ENCODE measurements at places on chromosomes 3 and 15.
A peak's percentile ranks its signal among the peaks of the same experiment; 100 is the strongest.

- no peak for DNase-seq
Observed at GRCh38 chr15:69524296-69524695, 71.7 kb downstream of the RPLP1 start.

- DNase-seq: peak; percentile 89
Observed at GRCh38 chr3:46127503-46127902, 80.6 kb downstream of the CCR1 start.

- DNase-seq: peak; percentile 95
Observed at GRCh38 chr15:41827880-41828806, at the start of gene JMJD7. Gene JMJD7, plus strand, starts transcription at chr15:41828092. Its CDS starts 33 bp downstream, at chr15:41828125.

- DNase-seq: no peak
Observed at GRCh38 chr3:112459750-112460149, 39.5 kb downstream of the BTLA start.

DNA sequence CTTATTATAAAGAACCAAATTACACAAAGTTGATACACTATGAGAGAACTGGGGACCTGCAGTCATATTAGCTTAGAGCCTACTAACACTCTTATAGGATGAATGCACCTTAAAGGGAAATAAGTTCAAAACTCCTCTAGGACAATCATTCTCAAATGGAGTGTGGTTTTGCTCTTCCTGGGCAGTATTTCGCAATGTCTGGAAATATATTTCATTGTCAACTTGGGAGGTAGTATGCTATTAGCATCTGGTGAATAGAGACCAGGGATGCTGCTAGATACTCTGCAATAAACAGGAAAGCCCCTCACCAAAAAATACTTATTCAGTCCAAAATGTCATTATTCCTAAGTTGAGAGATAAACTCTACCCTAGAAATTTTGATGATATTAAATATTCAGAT lies 451.4 kb upstream of the ARPP21 start:
- no peak for DNase-seq

DNA sequence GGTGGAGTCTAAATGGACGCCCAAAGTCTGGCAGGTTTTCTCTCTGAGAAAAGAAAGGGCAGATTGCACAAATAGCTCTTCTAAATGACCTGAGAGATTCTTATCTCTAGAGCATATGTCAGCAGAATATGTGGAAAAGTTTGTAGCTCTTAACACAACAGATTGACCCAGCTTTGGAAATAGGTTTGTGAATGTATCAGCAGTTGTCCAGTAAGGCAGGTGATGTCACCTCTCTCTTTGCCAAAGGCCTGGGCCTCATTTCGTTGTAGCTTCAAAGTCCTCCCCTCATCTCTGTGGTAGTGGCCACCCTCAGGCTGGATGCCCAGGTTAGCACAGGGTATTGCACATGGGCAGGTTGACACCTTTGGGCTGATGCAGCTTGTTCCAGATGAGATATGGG lies 36.0 kb downstream of the PDIA5 start:
- no peak for DNase-seq

- DNase-seq: no peak
Observed at GRCh38 chr3:52026041-52026440, 30.3 kb downstream of the DUSP7 start.

DNA sequence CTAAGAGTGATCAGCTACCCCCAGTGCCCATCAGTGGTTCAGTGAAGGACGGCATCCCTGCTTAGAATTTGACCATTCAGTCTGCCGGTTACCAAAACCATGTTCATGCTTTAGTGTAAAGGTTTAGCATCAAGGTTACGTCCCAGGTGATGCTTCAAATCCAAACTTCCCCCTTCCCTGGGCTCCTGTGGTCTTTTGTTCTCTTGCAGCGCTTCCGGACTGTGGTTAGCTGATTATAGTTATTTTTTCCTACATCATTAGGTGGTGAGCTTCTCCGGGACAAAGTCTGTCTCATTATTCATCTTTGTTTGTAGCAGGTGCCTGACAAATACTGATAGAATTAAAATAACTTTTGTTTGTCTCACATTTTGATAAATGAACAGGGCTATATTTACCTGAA lies 28.3 kb upstream of the MYZAP start:
- DNase-seq: no peak

DNA sequence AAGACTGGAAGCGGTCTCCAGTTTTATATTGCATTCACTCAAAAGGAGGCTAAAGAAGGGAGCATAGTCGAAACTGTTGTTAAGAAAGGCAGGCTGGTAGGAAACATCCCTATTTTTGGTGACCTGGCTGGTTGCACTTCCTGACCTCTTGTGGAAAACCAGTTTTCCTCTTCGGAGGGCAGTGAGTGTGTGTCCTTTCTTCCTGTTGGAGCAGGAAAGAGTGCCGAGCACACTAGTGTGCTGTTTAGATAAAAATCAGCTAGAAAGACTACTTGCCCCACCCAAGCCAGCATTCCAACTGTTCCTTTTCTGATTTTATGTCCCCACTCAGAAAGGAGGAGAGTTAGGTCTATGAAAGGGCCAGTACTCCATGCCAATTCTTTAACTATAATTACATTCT lies 65.1 kb upstream of the CCR4 start:
- DNase-seq: no peak

DNA sequence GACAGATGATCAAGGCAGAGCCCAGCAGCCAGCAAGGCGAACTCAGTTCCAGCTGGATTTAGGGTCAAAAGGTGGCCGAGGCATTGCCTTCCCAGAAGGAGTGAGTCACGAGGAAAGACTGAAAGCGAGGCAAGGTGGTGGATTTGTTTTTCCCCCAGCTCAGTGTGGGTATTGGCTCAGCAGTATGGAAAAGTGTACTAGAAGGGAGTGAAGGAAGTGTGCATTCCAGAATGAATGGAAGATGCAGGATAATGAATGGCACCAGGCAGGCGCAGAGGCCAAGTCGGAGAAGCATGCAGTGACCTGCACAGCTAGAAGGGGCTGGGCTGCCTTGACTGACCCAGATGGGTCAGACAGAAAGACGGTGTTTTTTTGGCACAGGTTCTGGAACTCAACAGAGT lies 46.3 kb downstream of the FOXP1 start:
- peak; percentile 94 for DNase-seq

DNA sequence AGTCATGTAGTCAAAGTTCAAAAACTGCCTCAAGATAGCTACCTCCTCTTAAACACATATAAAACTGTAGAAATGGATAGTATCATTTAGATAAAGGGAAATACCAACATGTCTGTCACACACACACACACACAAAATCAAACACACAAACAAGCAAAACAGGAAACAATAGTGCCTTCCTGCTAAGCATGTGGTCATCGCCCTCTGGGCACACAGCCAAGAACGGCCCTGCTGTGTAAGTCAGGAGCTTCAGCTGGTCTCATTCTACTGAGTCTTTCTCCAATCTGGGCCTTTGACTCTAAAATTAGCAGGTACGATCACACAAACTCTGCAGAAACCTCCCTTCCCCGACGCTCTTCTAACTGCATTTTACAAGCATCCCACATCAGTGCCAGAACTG lies 272.2 kb upstream of the CHRNA7 start:
- peak; percentile 18 for DNase-seq

- no peak for DNase-seq
Observed at GRCh38 chr15:73397461-73397860, 28.7 kb upstream of the HCN4 start.

DNA sequence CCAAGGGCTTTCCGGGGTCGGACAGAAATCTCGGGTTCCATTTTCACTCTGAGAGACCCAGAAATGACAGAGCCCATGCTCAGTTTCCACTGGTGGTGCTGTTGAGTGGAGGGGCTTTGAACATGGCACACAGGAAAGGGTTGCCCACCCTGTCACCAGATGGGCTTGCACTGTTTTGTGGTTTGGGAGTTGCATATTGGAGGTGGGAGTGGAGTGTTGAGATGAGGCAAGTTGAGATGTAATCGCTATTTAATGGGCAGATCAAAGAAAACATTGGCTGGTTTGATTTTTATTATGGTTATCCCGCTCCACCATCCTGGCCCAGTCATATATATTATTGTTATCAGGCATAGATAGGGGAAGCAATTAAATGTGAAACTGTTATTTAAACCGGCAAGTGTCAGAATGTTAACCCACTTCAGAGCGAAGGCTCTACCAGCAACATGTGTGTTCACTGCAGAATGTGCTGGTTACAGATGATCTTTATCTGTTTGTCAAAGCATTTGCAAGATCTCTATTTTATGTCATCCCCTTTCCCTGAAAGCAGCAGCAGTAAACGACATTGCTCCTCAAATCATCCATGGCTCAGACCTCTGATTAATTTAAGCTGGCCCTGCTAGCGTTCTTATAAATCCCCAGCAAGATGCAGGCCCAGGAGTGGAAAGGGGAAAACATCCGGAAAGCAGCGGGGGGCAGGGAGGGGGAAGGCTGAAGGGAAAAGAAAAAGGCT lies 58.3 kb upstream of the TSEN2 start:
- DNase-seq: no peak

GRCh38 chr3:66485291-66485968 lies 15.4 kb downstream of the LRIG1 start:
- peak; percentile 76 for DNase-seq

DNA sequence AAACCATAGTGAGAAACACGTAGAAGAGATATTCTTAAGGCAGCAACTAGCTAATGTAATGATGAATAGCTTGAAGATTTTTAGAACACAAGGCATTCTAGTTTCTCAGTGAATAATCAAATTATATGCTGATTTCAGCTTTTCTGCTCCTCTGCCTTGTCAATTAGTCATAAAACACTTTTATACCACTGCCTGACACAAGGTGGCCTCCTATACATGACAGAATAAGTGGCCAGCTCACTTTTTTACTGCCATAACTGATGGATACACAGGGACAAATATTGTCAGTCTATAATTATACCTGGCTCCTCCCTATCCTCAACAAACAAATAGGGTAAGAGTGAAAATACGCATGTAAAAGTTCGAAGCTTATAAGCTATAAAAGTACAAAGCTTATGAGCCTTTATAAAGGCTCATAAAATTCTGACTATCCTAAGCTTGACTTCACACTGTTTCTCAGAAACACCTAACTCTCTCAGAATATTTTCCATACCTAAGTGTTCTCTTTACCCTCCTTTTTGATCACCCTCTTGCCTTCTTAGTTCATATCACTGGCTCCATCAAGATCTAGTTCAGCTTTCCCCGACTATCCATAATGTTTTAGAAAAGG lies 81.6 kb downstream of the HERC1 start:
- DNase-seq: peak; percentile 81

GRCh38 chr15:49075881-49076280 lies 29.6 kb upstream of the SECISBP2L start:
- DNase-seq: no peak

DNA sequence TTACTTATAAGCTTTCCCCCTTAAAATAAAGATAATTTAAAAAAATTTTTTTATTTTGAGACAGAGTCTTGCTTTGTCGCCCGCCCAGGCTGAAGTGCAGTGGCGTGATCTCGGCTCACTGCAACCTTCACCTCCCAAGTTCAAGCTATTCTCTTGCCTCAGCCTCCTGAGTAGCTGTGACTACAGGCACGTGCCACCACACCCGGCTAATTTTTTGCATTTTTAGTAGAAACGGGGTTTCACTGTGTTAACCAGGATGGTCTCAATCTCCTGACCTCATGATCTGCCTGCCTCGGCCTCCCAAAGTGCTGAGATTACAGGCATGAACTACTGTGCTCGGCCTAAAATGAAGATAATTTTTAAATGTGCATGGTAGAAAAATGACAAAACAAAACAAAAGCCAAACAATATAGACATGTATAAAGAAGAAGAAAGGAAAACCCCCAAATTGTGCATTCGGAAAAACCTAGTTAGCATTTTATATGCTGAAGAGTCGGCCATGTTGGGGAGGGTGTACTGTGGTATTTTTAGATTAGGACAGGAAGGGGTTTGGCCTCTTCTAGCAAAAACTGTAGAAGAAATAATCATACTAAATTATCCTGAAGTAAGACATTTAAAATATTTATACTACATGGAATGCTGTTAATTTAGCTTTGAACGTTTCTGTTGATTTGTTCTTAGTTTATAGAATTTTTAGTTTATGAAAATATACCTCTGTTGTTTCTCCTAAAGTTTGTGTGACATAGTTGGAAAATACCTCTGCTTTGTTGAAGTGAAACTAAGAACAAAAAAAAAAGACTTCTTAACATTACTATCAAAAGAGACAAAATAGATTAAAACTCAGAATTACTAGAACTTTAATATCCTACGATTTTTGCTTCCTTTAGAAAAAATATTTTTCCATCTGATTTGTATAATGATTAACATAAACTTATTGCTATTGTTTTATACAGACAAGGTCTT lies 7.4 kb downstream of the APPL1 start:
- no peak for DNase-seq

DNA sequence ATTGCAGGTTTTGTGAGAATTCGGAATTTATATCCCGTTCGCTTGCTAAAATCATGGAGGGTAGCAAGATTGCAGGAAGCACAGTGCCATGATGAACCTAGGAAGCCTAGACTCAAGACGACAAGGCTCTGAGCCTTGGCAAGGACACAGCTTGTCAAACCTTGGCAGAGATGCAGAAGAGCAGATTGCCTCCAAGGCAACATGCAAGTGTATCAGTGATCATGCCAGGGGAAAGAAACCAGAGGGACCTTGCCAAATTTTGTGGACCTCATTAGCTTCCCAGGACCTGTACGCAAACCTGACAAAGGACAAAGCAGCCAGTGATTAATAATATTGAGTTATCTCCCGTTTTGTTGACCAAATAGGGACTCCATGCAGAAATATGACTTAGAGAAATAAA lies 159.7 kb downstream of the GOLIM4 start:
- DNase-seq: no peak

DNA sequence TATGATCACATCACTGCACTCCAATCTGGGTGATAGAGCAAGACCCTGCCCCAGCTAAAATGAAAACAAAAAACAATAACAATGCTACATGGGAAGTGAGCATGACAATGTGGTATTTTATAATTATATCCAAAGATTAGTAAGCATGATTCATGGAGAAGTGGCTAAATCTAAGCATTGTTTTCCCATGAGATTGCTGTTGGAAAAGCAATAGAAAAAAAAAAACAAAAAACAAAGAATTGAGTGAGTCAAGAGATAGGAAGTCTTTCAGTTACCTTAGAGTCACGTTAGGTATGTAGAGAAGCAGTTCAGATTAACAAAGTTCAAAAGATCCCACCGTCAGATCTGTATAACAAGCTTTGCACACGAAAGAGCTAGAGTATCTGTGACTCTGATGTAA lies 210.3 kb upstream of the CNTN6 start:
- peak; percentile 62 for DNase-seq

- no peak for DNase-seq
Observed at GRCh38 chr3:137097386-137097785, 139.6 kb downstream of the IL20RB start.

GRCh38 chr3:106711650-106712049 lies 665.6 kb upstream of the CCDC54 start:
- DNase-seq: peak; percentile 60

- DNase-seq: no peak
Observed at GRCh38 chr3:144912968-144913367, 941.3 kb downstream of the DIPK2A start.

GRCh38 chr3:89851974-89852621 lies 744.7 kb downstream of the EPHA3 start:
- DNase-seq: peak; percentile 27

GRCh38 chr3:140863580-140864009 lies 78.0 kb upstream of the SLC25A36 start:
- DNase-seq: peak; percentile 72

Data from GM23248 (cell line).